ENCODE measurements at places on chromosomes 5 and 9.

- DNase-seq, result no peak
Observed at GRCh38 chr9:71764463-71764862, 3.9 kb downstream of the CEMIP2 start.

- no peak for DNase-seq
Observed at GRCh38 chr5:10655972-10656830, 92.3 kb downstream of the ANKRD33B start.

GRCh38 chr9:120971938-120972337 lies 45.3 kb upstream of the TRAF1 start:
- no peak for DNase-seq

GRCh38 chr5:34891981-34892380 lies 23.3 kb downstream of the RAD1 start:
- no peak for DNase-seq

GRCh38 chr5:109678447-109678846 lies 11.3 kb upstream of the MAN2A1 start:
- no peak for DNase-seq

DNA sequence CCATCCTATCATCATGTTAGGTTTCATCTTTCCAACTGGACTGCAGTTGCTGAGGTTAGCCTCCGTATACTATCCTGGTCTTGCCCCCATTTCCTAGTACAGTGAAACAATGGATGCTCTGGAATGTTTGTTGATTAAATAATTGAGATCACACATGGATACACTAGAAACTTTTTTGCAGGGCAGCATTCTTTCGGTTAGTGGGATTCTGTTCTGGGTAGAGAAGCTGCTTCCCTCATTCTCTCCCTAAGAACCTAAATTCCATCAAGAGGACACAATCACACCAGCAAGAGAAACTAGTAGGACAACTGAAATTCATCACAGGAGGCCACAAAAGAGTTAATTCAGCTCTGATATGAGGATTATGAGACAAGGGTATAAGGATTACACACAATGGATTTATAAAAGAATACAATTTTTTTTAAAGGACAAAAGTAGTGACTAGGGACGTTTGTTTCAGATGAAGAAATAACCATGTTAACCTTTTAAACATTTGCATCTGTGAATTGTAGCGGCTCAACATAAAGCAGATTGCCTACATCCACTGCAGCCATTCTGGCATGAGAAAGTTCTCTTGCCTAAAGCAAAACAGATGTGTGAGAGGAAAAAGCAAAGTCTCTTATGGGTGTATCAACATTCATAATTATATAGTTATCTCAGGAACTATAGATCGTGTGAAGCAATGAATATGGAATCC lies 162.7 kb upstream of the LHFPL2 start:
- no peak for DNase-seq

GRCh38 chr5:132227235-132227484 lies 493 bp downstream of the P4HA2 start:
- DNase-seq, result no peak

DNA sequence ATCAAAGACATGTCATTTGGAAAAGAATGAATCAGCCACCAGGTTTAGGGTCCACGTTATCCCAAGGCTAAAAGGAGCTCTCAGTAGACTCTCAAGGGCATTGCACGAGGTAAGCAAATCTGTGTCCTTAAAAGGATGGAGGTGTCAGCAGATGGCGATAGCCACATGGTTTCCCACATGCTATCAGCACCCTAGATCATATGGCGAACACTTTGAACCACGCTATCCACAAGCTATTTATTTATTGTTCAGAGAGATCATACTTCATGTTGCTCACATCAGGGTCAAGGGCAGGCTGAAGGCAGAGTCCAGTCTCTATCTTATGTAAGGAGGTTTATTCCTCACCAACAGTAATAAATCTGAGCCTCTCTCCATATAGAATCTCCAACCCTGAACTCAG lies 43.7 kb downstream of the CDH6 start:
- DNase-seq, result no peak

All from GM12892 (cell line).